Right renal cortex interstitium (tissue), 3 donors: ENCODE measurements at places on chromosomes 1 and 21.

DNA sequence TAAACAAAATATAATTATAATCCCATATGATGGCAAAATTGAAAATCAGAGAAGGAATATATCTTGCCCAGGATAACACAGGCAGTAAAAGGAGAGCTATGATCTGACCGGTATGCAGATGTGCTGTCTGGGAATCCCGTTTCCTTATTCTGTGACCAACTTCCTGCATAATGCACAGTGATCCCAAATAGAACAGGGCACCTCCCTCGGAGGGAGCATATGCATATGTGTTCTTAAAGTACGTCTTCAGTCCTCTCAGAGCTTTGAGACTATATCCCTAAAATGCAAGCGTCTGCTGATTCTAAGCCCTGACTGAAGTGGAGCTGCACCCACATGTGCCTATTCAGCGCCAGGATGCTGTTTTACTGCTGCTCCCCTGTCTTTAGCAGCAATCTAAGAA lies 366.1 kb upstream of the PTBP2 start:
- no peak for DNase-seq

DNA sequence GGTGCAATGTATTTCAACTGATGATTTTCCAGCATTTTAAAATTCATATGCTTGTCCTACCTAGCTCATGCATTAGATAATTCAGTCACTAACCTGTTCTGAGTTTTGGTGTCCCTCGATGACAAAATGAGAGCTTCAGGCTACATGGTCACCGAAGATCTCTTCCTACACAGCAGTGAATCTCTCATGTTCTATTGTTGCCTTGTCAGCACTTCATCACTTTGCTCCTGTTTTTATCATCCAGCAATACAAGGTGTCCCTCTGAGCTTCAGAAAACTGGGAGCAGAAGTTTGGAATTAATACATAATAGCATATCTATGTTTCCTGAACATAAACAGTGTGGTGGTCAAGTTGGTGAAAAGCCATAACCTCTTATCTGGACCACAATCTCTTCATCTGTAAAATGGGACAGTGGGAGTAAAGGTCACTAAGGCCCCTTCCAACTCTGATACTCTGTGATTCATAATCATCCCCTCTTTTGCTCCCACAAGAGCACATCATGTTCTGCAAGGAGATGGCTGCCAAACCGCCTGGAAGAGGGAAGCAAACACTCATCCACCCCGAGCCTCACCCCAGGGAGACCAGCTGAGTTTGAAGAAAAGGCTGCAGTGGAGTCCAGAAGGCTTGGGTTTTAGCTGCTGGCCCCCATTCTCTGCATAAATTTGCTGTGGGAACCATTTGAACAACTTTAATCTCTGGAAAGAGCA lies 137.9 kb upstream of the F3 start:
- DNase-seq = no peak

- no peak for DNase-seq
These were observed 72.5 kb downstream of the CDC42BPA start for GRCh38 chr1:227245613-227246320.

- no peak for DNase-seq
These were observed 137.1 kb upstream of the MAGI3 start for GRCh38 chr1:113253187-113253586.

- DNase-seq = no peak
These were observed 59.6 kb downstream of the RUNX1 start for GRCh38 chr21:34989337-34990151.

DNA sequence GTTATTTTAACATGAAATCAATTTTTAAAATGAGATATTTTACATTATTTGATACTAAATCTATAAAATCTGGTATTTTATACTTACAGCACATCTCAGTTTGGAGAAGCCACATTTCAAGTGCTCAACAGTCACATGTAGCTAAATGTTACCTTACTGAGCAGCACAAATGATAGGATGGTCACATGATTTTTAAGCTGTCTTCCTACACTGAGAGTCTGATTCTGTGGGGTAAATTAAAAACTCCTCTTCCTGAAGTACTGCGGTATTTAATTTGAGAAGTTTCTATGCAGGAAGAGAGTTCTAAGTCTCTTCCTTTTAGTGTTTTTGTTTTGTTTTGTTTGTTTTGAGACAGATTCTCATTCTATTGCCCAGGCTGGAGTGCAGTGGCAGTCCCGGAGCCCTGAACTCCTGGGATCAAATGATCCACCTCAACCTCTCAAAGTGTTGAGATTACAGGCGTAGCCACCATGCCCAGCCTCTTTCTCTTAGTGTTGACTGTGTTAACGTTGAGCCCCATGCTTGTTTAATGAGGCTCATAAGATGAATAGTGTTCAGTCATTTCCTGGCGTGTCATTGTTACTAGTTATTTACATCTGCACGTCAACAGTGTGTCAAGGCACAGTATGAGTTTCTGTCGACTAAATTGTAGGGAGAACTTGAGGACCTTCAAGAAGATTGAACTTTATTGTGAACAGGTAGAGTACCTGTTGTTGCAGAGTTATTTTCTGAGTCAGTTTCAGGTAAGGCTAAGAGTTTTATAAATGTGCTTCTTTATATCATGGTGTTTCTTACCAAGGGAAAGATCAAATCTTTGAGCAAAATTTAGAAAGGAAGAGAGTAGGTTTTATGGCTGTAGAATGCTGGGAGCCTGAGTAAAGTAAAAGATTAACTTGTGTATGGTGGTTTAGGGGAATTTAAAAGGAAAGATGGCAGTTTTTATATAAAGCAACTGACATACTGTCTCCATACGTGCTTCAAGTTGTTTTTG lies 3.3 kb downstream of the CNST start:
- DNase-seq = no peak

DNA sequence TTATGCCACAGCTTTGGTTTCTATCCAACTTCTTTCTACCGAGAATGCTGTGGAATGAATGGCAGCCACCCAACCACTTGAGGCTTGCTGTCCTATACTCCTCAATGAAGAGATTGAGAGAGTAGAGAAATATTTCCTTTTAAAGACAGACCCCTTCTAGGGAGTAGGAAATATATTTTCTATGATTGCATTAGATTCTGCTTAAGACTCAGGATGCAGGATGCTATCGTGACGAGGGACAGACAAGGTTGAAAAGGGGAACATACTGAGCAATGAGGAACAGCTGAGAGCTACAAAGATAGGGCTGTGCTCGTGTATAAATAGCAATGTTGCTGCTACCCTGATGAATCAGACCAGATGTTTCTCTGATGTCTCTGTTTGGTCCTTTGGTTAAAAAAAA lies 7.1 kb upstream of the RASAL2 start:
- no peak for DNase-seq

DNA sequence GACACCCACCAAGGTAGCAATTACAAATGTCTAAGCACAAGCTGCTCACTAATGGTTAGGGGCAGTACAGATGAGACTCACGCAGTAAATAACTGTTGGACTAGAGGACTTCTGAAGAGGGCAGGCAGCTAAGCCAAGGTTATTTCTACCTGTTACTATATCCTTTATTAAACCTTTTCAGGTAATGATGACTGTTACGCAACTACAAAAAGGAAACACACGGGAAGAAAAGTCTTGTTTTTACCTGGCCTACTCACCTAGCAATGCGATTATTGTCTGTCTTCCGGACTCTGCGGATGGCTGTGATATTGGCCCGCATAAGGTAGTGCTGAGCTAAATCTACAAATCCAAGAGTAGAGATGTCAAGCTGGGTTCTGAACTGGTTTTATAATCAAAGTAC lies 17.8 kb upstream of the VHLL start:
- DNase-seq = no peak
